ENCODE measurements at places on chromosomes 16 and 17. TPM values are rescaled to one million over a fixed set of nuclear protein-coding genes. Genes with fewer than 3 reads are reported as not detected.

DNA sequence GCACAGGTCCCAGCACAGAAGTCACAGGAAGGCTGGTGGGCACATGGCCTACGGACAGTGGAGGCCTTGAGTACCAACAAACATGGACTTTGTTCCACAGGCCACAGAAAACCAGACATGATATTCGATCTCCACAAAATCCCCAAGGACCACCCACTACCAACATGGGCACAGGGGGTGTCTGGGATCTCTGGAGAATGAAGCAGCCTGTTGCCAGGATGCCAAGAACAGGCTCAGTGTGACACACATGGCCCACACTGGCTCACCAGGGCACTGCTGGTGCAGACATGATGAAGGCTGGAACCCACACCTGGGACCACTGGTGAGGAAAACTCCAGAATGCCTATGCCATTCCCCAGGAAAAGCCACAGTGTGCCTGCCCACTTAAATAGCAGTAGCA lies 120.2 kb downstream of the C16orf78 start:
- no peak for DNase-seq

SOST gene
- total RNA-seq: not detected

DNA sequence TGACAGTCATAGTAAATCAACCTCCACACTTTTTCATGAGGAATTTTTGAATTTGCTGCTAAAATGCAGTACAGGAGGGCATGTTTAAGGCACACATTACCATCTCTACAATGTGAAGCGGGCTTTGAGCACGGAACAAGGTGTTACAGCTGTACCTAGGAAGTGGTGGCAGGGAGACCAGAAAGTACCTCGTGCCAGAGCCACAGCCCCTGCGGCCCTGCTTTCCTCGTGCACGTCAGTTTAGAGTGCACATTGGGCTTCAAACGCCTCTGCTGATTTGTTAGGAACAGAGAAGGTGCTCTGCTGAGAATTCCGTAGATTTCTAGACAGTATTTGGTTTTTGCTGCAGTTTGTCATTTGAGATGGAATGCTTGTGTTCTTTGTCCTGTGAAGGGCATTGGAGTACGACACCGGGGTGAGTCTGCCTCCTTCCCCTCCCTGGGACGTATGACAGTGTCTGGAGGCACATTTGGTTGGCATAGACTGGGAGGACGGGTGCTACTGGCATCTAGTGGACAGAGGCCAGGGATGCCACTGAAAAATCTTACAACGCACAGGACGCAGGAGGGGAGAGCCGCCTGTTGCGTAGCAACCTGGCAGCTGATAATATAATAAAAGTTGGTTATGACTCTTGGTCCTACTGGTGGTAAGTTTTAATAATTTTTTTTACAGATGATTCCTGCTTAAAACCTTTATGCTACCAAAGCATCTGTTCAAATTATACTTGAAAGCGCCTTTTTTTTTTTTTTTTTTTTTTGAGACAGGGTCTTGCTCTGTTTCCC lies 9.1 kb downstream of the FOXK2 start:
- DNase-seq: peak; percentile 15

- DNase-seq: no peak
These were observed 264.3 kb upstream of the CACNG5 start for GRCh38 chr17:66570447-66571195.

Data from astrocyte (in vitro differentiated cells and primary cell).